ENCODE measurements at places on chromosomes 7 and 10. TPM values are rescaled to one million over a fixed set of nuclear protein-coding genes. Genes with fewer than 3 reads are reported as not detected.

Gene TMEM273
- 9.5 TPM for total RNA-seq

DNA sequence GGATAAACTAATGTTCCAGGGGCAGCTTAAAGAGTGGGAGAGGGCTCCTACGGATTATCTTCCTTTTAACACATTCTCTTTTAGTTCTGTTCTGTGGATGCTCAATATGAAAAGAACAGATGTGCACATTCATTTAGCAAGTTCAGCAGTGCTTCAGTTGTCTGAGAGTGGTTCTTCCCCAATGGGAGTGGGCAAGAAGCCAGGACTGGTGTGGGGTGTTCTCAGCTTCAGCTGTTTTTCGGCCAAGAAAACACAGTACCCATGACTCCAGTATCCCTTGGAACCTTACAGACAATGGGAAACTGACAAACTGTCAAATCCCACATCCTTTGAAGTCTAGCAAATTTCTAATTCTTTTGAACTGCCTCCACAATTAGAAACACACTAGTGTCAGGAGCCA, 71.5 kb upstream of the LRRC17 start:
- no peak overlapping the region for H3K4me3 ChIP-seq
- no peaks in the 10 kb centered on the region for H3K27me3 ChIP-seq
- peaks cover 7% of the 10 kb centered on the region for H3K4me1 ChIP-seq
- peak; percentile 76 for DNase-seq
- no peaks in the 10 kb centered on the region for H3K36me3 ChIP-seq

DNA sequence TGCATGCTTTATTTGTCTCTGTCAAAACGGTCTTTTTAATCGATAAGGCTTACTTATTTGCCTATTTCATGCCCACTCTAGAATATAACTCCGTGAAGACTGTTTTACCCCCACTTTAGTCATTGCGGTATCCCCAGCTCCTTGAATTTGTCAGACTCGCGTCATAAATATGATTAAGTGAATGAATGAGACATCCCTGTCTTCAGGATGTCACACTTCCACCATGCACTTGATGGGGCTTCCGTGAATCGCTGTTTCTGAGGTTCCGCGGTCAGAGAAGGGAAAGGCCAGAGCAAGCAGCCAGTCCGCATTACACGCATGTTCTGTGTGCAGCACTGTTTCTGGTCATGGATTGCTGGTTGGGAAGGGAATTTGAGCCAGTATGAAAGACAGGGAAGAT, 138.8 kb downstream of the CELF2 start:
- H3K36me3 ChIP-seq: peaks cover 2% of the 10 kb centered on the region
- peaks cover 8% of the 10 kb centered on the region for H3K4me1 ChIP-seq
- H3K27me3 ChIP-seq: no peaks in the 10 kb centered on the region
- no peak overlapping the region for H3K27ac ChIP-seq
- H3K4me3 ChIP-seq: no peak overlapping the region

Gene CAMK2B
- 5.9 TPM for total RNA-seq

DNA sequence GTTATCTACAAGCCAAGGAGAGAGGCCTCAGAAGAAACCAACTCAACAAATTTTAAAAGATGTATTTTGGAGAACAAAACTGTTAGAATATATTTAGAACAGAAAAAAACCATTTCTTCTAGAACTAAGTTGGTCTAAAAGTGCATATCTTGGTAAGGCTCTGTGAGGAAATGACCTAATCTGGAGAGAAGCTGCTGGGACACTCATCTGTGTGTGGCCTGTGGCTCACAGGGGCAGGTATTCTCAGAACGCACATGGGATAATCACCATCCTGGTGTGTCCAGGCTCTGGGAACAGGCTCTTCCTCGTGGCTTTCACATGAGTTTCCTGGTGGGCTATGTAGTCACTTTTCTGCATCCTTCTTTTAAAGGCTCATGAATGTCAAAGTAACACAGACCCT, 38.1 kb upstream of the PRSS1 start:
- no peaks in the 10 kb centered on the region for H3K27me3 ChIP-seq
- H3K4me3 ChIP-seq: no peak overlapping the region
- H3K36me3 ChIP-seq: no peaks in the 10 kb centered on the region
- no peak for DNase-seq
- H3K4me1 ChIP-seq: no peaks in the 10 kb centered on the region
- no peak overlapping the region for H3K27ac ChIP-seq

Gene PPP1R9A
- 45.0 TPM for total RNA-seq

DNA sequence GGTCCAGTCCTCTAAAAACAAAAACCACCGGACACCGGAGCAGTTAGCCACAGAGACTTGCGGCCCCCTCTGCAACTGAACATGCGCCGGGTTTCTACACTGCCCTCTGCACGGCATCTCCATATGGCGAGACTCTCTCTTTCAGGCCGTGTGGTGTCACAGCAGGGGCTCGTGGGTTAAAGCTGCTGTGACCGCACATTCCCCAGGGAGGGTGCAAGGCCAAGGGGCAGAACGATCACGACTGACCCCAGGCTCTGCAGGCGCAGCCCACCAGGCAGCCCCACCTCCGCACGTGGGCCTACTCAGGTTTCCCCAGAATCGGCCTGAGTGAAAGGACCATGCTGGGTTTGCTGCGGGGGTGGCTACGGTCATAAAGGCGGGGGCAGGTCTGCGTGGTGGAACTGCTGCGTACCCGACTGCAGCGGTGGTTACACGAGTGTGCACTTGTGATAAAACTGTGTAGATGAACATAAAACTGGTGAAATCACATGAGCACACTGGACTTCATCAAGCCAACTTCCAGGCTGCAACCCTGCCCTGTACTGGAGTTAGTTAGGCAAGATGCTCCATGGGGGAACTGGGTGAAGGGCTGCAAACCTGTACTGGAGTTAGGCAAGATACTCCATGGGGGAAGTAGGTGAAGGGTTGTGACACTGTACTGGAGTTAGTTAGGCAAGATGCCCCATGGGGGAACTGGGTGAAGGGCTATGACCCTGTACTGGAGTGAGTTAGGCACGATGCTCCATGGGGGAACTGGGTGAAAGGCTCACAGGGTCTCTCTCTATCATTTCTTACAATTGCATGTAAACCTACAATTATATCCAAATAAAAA, 81.4 kb upstream of the PPP2R2D start:
- H3K36me3 ChIP-seq: no peaks in the 10 kb centered on the region
- DNase-seq: no peak
- H3K27ac ChIP-seq: no peak overlapping the region
- H3K4me3 ChIP-seq: no peak overlapping the region
- H3K27me3 ChIP-seq: peaks cover 27% of the 10 kb centered on the region

- no peaks in the 10 kb centered on the region for H3K36me3 ChIP-seq
- no peak overlapping the region for H3K4me3 ChIP-seq
- no peak for DNase-seq
Measured at GRCh38 chr10:118918587-118918986, 110.9 kb upstream of the NANOS1 start.

GRCh38 chr10:52653263-52653909, 119.2 kb downstream of the MBL2 start:
- H3K4me3 ChIP-seq: no peak overlapping the region
- no peaks in the 10 kb centered on the region for H3K36me3 ChIP-seq
- H3K4me1 ChIP-seq: no peaks in the 10 kb centered on the region
- DNase-seq: no peak

Gene DLX6
- not detected for total RNA-seq

DNA sequence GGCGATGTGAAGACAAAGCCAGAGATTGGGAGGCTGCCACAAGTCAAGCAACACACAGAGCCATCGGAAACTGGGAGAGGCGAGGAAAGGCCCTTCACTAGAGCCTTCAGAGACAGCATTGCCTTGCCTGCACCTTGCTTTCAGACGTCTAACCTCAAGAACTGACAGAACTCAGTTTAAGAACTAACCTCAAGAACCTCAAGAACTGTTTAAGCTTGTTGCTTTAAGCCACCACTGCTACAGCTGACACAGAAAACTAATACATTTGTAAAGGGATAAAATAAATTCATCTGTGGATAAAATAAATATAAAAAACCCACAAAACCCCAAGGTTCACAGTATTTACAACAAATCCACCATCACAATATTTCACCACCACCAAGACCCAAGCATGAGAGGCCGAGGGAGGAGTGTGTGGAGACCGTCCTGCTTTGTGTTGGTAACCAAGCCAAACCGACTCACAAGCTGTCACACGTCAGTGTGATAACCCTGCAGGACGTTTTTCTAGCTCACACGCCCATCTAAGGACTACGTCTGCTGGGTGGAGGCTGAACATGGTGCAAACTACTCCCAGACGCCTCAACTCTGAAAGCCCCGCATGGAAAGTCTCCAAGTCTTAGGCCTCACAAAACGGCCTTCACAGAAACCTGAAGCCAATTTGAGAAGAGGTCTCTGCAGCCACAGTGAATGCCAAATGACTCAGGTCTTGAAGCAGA, 116.8 kb downstream of the ABLIM1 start:
- peaks cover 11% of the 10 kb centered on the region for H3K36me3 ChIP-seq
- DNase-seq: peak; percentile 98
- H3K27me3 ChIP-seq: no peaks in the 10 kb centered on the region
- peaks cover 23% of the 10 kb centered on the region for H3K4me1 ChIP-seq
- no peak overlapping the region for H3K4me3 ChIP-seq

DNA sequence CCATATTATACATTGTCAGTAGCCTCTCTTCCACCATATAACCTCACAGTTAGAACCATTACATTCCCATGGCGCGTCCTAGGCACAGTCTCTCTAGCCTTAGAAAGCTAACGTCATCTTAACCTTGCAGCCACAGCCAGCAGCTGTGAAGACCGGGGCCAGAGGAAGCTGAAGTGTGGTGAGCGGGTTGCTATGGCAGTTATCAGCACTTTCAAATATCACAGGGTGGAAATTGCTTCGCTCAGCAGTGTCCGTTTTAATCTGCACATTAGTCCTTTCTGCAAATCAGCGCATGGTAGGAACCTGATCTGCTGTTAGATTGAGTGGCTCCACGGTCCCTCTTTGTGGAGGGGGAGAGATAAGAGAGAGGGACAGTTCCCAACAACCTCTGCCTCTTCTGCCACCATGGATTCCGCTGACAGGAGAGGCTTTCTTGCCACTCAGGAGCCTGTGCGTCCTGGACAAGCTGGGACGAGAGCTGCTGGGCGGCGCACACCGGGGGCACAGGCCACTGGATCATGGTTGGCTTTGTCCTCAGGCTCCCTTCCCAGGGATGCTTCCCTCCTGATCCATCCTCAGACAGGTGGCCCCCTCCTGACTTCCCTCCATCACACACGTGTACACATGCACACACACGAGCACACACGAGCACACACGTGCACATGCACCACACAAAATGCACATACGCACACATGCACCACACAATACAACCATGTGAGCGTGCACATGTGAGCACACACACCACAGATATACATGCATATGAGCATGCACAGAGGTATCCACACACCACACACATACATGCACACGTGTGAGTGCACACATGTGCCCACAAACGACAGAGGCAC, 93.8 kb downstream of the WDR37 start:
- H3K27ac ChIP-seq: no peak overlapping the region
- no peaks in the 10 kb centered on the region for H3K27me3 ChIP-seq
- DNase-seq: no peak
- no peak overlapping the region for H3K4me3 ChIP-seq

DNA sequence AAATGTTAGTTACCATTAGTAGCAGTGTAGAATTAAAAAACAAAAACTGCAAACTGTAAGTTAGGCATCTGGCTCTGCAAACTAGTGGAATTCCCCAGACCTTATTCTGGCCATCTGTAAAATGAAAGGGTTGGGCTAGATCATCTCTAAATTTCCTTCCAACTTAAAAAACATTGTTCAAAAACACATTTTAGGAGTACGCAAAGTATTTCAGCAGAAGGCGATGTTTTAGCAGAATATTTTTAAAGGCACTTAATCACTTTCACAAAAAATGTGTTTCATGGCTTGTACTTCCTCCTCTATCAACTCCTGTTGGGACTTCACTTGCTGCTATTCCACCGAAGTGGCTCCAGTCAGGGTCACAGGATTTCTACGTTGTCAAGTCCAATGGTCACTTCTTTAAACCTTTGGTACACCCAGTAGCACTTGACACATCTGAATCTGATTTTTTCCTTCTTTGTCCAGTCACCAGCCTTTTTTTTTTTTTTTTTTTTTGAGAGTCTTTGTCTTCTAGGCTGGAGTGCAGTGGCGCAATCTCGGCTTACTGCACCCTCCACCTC, 169.0 kb downstream of the AHR start:
- DNase-seq: peak; percentile 64
- H3K36me3 ChIP-seq: no peaks in the 10 kb centered on the region
- H3K4me1 ChIP-seq: no peaks in the 10 kb centered on the region
- H3K4me3 ChIP-seq: no peak overlapping the region
- H3K27ac ChIP-seq: no peak overlapping the region
- H3K27me3 ChIP-seq: no peaks in the 10 kb centered on the region

DNA sequence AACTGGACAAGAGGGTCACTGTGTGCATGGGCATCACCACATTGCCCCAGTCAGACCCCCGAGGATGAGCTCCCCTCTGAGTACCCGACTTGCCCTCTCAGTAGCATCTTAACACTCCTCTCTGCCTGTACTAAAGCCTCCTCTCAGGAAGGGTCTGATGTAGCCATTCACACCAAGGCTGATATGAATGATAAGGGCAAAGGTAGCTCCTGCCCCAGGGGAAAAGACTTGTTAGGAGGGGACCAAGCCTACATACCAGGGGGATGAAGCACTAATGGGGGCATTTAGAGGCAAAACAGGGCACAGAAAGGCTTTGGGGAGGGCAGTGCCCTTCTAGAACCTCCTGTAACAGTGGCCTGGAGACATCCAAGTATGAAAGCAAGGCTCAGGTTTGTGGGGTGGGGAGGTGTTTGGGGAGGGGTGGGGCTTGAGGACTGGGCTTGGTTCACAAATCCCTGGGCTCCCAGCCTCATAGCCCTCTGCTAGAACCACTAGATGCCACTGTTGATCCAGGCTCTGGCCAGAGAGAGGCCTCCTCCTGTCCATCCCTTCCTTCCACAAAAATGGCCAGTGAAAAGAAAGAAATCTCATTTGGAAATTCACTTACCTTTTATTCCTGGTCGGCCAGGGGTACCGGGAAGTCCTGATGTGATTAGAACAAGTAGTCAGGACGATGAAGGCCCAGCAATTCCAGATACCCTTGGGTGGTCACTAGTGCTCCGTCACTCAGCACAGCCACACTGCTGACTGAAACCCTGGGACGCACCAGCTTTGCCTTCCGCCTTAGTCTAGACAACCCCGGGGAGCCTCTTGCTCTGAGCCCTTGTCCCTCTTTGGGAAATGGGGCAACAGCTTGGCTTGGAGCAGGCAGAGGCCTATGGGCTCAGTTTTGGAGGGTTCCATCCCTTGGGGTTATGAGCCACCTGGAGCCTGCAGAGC, 40.3 kb downstream of the COL17A1 start:
- no peak overlapping the region for H3K4me3 ChIP-seq
- no peaks in the 10 kb centered on the region for H3K36me3 ChIP-seq
- H3K27me3 ChIP-seq: no peaks in the 10 kb centered on the region
- peak; percentile 29 for DNase-seq
- H3K27ac ChIP-seq: no peak overlapping the region
- no peaks in the 10 kb centered on the region for H3K4me1 ChIP-seq

Gene IGFBP3
- total RNA-seq: 301 TPM

DNA sequence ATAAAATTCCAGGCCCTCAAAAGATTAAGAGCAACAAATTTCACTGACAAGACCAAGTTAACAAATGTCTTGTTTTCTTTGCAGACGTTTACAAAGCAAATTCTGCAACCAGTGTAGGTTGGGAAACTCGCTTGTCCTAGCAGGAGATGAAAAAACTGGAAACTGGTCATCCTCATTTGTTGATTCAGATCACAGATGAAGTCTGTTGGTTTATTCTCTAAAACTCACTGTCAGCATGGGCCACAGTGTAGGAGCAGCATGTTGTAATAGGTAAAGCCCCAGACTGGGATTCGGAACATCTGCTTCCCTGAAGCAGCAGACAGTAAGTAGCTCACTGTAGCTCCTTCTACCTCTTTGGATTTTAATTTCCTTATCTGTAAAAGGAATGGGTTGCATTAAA, 31.5 kb downstream of the PANK1 start:
- H3K27ac ChIP-seq: no peak overlapping the region
- DNase-seq: no peak
- no peaks in the 10 kb centered on the region for H3K27me3 ChIP-seq

Gene CALY
- not detected for total RNA-seq
